Urothelium cell line (cell line): ENCODE measurements at places on chromosomes 13 and 19.

DNA sequence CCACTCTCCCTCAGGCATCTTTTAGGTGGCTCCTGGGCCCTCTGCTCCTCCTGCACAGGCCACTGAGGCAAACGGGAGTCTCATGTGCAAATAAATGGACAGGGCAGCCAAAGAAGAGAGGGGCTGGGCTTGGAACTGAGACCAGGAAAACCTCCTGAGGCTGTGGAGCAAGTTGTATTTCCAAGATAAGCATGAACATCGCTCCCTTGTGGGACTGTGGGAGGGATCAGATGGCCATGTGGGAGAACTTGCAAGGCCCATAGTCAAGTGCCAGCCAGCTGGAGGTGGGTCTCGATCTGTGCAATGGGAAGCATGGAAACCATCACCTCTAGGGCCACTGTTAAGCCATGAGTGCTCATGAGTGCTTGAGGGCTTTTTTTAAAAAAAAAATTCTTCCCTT, 24.9 kb downstream of the MED26 start:
- DNase-seq: no peak

DNA sequence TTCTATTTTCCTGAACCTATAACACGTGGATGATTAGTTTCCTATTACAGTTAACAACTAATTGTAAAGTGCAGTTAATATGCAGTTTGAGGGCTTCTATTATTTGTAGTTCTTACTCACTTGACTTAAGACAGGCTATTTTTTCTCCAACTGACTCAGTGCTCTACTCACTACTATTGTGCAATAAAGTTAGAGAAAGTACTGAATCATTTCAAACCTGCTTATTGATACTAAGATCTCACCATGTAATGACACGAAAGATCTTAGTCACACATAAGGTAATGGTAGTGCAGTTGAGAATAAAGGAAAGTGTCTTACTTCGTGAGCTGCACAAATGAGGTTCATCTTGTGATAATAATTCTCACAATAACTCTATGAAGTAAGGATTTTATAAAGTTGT, 22.8 kb upstream of the ITM2B start:
- DNase-seq: no peak

GRCh38 chr19:46959894-46960556, 59.6 kb upstream of the NPAS1 start:
- DNase-seq: no peak

DNA sequence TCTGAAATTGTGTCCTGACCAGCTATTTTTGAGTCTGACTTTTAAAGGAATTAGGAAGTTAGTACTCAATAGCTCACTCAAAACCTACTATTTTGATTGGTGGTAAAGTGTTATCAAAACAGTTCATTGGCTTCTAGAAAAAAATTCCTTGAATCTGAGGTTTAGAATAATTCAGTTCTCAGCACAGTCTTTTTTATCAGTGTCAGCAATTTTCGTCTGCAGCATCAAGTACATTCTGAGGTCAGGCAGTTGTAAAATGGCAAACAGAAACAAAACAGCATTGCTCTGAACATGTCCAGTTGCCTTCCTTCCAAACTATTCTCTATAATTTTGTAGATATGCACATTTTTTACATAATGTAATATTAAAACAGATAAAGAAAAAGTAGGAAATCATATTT, 1644.1 kb downstream of the SLITRK5 start:
- no peak for DNase-seq

DNA sequence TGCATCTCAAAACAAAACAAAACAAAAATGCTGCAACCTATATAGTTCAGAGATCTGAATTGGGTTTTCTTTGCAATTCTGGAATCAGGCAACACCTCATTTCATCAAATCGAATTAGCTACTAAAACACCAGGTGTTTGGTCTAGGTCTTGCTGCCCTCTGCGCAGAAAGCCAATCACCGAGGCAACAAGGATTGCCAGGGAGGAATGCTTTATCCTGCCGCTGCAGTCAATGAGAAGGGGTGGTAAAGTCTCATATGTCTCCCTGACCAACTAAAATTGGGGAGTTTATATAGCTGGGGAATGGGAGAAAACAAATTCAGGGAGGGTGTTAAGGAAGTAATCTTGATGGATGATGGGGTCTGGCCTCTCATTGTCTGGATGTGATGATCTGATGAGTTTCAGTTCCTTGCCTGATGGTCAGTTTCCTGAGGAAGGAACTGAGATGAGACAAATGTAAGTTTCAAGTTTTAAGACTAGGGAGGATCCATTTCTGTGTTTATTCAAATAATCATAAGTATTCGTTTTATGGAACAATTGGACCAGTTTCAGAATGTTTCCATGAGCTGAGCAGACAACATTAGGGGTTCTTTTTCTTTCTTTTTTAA, 5.0 kb upstream of the YJU2 start:
- no peak for DNase-seq
